ENCODE measurements at places on chromosomes 6 and 20.

DNA sequence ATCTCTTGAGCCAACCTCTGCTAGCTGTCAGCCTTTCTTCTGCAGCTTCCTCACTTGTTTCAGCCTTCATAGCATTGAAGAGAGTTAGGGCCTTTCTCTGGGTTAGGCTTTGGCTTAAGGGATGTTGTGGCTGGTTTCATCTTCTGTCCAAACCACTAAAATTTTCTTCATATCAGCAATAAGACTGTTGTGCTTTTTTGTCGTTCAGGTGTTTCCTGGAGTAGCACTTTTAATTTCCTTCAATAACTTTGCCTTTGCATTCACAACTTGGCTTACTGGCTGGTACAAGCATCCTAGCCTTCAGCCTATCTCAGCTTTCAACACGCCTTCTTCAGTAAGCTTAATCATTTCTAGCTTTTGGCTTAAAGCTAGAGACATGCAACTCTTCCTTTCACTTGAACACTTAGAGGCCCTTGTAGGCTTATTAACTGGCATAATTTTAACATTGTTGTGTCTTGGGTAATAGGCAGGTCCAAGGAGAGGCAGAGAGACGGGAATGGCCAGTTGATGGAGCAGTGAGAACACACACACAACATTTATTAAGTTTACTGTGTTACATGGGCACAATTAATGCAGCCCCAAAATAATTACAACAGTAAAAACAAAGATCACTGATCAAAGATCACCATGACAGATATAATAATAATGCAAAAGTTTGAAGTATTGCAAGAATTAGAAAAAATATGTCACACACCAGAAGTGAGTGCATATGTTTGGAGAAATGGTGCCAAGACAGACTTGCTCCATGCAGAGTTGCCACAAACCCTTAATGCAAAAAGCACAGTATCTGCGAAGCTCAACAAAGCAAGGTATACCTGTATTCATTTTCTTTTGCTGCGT is 98.6 kb downstream of the HIVEP1 start:
- DNase-seq: no peak

DNA sequence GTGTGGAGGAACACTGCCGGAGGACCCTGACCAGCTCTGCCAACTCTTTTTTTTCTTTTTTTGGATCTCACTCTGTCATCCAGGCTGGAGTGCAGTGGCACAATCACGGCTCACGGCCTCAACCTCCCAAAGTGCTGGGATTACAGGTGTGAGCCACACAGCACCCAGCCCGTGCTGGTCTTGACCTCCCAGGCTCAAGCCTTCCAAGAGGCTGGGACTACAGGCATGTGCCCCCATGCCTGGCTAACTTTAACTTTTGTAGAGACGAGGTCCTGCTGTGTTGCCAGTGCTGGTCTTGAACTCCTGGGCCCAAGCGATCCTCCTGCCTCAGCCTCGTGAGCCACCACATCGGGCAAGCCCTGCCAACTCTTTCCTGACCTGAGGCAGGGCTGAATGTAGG is 11.2 kb downstream of the GCNT2 start:
- no peak for DNase-seq

- no peak for DNase-seq
These were observed 34.4 kb upstream of the MRPS10 start for GRCh38 chr6:42251911-42252637.

GRCh38 chr6:53714395-53714794 is 48.8 kb upstream of the KLHL31 start:
- no peak for DNase-seq

DNA sequence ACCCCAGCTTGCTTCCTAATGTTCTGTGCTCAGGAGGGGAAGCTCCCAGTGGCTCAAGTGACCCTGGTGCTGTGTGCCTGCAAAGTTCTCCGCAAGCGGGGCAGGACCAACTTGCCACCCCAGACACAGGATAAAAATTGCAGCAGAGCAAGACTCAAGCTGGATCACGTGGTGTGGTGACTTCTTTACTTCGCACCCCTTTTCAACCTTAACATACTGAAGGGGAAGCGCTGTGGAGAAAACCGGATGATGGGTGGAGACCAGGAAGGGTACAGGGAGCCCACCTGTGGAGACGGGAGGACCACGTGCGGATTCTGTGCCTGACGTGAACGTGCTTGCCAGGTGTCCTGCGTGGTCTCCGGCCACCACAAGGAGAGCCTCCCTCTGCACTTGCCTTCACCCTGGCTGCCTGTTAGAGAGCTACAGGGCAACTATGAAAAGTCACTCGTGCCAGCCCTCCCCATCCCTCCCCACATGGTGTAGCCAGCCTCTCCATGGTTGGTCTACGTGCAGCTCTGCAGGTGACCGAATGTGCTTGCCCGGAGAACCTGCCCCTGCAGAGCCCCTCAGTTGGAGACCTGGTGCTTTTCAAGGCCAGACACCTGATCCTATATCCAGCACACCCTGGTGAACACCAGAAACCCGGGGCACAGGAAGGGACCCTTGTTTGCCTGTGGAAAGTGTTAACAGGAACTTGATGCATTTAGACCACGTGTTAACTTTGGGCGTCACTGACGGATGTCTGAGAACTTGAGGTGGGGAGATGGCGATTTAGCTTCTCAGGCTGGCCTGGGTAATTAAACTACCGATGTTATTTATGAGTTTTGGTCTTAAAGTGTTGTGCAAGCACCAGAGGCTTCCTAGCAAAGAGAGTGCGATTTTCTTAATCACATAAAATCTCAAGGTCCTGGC is 23.9 kb upstream of the DACT2 start:
- no peak for DNase-seq

GRCh38 chr6:25052181-25052580 is 116.4 kb upstream of the RIPOR2 start:
- DNase-seq: no peak

DNA sequence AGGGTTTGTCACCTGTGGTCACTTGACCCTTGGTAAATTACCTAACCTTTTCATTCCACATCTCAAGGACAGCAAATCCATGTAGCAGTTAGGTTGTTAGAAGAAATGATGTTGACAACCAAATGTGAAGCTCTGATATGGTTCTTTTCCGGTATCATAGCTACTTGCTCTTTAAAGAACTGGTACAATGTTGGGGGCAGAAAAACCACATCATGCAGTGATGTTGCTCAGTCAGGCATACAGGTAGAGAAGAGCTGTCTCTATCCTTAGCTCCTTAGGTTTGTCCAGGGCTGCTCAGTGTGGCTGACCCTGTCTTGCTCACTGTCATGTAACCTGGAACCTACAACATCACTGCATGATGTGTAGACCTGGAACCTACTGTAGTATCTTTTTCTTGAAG is 135.5 kb downstream of the LRRC1 start:
- DNase-seq: no peak

Measured in cortex of kidney (tissue), 1 donor.